Left renal cortex interstitium (tissue), 4 donors: ENCODE measurements at places on chromosomes 16 and 17.

- no peak for DNase-seq
Observed at GRCh38 chr17:35609831-35610230, 22.7 kb downstream of the AP2B1 start.

- no peak for DNase-seq
Observed at GRCh38 chr17:35148144-35148543, 527 bp downstream of the UNC45B start.

- no peak for DNase-seq
Observed at GRCh38 chr17:64214950-64215349, 48.1 kb downstream of the TEX2 start.

- no peak for DNase-seq
Observed at GRCh38 chr17:39002991-39003715, 36.0 kb upstream of the FBXO47 start.

DNA sequence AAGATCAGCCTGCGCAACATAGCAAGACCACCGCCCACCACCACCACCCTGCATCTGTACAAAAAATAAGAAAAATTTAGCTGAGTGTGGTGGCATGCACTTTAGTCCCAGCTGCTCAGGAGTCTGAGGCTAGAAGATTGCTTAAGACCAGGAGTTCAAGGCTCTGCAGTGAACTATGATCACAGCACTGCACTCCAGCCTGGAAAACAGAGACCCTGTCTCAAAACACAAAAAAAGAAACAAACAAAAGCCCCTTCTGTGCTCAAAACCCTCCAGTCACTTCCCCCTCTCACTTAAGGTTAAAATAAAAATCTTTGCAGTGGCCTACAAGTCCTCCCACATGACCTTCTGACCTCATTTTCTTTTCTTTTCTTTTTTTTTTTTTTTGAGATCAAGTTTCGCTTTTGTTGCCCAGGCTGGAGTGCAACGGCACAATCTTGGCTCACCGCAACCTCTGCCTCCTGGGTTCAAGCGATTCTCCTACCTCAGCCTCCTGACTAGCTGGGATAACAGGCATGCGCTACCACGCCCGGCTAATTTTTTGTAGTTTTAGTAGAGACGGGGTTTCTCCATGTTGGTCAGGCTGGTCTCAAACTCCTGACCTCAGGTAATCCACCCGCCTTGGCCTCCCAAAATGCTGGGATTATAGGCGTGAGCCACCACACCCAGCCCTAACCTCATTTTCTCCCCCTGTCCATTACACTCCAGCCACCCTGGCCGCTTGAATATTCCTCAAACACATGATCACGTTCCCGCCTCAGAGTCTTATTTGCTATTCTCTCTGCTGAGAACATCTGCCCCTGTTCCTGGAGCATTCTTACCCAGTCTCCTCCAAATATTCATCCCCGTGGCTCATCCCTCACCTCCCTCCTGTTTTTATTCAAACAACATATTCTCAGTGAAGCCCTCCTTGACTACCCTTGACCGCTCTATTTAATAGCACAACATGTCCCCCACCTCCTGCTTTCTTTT is 126.6 kb upstream of the MED13 start:
- DNase-seq: no peak

DNA sequence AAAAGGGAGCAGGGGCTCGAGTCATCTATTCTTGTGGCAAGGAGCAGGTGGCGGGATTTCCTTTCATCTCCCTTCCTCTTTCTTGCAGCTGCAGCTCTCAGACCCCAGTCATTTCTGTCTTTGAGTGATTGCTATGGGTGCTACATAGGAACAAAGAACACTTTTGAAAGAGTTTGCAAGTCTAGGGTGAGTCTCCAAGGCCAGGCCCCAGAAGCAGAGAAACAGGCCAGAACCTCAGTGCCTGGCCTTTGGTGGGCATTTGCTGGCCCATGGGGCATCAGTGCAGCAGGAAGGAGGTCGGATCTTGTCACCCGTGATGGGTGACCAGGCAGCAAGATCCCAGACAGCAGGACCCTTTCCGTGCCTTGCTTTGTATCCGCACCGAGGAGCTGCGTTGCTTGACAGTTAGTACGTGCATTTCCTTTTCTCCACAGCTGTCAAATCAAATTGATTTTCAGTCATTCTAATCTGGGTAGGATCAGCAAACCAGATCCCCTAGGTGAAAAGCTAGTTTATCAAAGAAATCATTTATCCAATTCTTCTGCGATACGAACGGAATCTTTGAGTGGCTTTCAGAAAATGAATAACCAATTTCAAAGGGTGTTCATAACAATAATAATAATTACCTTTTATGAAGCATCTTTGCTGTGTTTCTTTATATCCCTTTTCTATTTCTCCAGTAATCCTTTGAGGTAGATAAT is 244.6 kb upstream of the MAF start:
- no peak for DNase-seq

GRCh38 chr16:82260212-82260795 is 90.3 kb upstream of the MPHOSPH6 start:
- DNase-seq: no peak

GRCh38 chr17:9760266-9760665 is 31.1 kb downstream of the DHRS7C start:
- DNase-seq: no peak

GRCh38 chr16:89691231-89691985 is 4.9 kb downstream of the CDK10 start:
- DNase-seq: no peak

GRCh38 chr16:77721752-77722308 is 484 bp upstream of the NUDT7 start:
- DNase-seq: no peak

- DNase-seq: no peak
Observed at GRCh38 chr16:60137891-60138290, 1403.8 kb upstream of the GOT2 start.

- no peak for DNase-seq
Observed at GRCh38 chr16:69465881-69466280, 41.5 kb downstream of the CYB5B start.

- no peak for DNase-seq
Observed at GRCh38 chr16:52649870-52650269, 102.9 kb upstream of the TOX3 start.

DNA sequence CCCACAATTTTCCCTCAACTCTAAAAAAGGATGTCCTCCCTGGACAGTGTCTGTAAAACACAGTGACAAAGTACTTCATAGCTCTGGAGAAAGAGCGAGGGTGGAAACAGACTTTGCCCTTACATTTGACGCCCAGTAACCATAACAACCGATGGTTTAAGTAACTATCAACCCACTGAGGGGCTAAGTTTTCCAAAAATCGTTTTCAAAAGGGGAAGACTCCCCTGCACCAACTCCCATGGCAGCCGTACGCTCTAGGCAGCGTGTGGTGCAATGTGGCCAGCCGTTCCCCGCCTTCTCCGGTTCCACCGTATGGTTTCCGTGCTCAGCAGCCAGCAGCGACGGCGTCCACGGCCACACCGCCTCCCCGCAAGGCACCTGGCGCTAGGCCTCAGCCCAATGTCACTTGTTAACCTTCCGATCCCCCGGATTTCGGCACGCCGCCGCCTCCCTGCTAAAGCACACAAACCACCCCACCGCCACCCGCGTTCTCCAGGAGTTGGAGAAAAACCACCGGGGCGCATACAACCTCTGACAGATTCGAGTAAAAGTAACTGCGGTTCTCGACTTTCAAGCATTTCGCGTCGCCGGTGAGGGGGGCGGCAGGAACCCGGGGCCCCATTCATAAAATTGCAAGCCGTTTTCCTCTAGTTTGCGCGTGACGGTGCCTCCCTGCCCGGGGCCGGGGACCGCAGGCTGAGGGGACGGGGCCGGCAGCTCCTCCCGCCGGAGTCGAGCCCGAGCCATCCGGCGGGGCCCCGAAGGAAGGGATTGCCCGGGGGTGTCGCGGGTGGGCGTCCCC is 661 bp downstream of the TEX2 start:
- DNase-seq: no peak

DNA sequence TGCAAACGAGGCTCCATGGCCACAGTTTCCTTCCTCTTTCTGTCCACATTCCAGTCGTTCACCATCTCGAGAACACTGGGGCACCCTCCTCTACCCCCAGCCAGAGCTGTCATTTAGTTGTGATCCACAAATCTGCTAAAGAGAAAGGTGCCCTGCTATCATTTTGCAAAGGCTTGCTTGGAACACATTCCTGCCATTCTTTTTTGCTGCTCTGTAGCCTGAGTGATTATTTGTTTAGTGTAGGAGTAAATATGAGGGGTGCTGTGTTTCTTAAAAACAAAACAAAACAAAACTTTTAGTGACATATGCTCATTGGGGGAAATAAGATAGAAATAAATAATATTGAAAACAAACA is 166.7 kb downstream of the PRKCA start:
- DNase-seq: no peak

DNA sequence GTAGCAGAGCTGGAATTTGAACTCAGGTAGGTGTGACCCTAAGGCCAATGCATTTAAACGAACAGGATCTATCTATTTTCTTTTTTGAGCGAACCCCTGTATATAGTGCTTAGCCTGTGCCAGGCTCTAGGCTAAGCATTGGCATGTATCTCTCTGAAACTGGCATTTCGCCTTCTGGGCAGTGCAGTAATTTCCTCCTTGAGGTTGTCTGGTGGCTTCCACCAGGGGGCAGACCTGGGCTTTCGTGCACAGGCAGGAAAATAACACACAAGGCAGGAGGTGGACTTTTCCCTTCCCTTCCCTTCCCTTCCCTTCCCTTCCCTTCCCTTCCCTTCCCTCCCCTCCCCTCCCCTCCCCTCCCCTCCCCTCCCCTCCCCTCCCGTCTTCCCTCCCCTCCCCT is 34.4 kb upstream of the PRKCB start:
- no peak for DNase-seq

- no peak for DNase-seq
Observed at GRCh38 chr17:32516940-32517701, 30.3 kb downstream of the CDK5R1 start.

DNA sequence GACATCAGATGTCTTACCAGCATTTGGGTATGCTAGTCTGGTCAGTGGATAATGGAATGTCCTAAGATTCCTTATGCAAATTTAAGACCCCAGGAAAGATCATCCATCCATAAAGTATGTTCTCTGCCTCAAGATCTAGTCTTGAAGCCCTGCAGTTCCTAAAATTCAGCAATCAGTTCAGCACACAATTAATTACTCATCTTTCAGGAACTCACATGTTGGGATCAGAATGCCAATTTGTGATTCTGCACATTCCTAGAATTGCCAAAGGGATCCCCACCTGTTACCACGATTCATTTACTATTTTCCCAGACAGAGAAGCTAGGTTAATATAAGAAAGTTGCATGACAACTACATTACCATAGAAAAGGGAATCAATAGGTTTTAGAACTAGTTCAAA is 3.2 kb downstream of the OR2C1 start:
- DNase-seq: no peak

DNA sequence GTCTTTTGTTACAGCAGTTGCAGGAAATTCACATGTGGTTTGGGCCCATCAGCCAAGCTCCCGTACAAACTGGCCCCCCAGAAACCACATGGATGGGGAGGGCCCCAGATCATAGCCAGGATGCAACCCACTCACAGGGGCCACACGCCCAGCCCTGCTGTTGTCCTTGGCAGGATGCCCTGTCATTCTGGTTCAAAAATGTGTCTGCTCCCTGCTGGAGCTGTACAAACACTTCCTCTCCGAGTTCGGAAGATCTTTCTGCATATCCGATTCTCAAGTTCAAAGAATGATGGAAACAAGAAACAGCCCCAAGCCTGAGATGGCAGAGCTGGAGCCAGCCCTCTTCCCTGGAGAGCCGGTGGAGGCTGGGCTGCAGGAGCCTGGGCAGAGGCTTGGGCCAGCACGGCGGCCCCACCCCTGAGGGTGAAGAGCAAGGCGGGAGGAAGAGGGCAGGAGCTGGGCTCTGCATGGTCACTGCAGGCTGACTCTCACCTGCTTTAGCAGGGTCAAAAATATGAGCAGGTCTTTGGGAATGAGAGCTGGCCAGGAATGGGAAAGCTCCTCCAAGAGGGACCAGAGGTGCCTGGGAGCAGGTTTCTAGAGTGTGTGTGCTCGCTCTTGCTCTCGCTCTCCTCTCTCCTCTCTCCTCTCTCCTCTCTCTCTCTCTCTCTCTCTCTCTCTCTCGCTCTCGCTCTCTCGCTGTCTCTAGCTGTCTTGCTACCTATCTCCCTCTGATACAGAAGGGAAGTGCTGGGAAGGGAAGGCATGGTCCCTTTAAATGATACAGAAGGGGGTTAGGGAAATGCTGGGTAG is 34.7 kb upstream of the ENPP7 start:
- no peak for DNase-seq

DNA sequence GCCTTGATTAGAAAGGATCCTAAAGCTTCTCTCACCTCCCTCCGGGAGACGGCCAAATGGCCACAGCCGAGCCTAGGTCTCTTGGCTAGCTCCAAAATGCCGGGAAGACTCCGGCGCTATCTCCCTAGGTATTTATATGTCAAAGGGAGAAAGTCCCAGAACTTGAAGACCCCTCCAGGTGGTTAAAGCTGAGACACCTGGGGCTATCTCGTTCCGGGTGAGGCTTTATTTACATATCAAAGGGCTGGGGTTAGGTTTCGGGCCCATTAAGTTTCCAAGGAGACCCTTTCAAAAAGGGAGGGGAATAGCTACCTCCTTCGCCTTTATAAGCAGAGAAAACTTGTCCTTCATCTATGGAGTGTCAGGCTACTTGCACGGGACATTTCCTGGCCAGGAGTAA is 70.9 kb upstream of the KIFC3 start:
- DNase-seq: no peak

DNA sequence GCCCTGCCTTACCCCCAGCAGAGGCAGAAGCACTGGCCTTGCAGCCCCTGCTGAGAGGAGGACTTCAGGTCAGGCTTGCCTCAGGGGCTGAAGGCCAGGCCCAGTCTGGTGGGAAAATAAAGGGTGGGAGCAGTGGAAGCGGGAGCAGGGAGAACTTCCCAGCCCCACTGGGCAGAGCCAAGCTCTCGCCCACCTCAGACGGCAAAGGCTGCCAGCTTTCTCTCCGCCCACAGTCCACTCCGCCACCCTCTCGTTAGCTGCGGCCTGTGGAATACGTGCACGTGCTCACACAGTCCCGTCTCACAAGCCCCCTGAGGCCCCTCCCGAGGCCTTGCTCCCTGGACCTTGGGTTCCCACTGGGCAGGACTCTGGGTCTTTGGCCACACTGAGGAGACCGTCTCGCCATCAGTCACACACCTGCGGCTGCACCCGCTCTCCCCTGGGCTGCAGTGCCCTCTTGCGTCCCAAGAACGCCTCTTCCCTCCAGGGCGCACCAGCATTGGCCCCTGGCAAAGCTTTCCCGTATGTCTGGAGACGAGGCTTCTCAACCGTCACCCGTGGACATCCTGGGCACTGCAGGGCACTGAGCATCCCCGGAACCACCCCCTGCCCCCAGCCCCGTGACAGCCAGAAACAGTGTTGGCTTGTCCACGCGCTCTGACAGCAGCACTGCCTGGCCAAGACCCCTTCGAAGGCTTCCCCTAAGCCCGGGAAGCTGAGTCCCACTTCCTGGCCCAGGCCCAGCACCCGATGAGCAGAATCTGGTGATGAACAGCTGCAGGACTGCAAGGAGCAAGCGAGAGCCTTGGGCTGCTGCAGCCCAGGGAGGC is 8.3 kb downstream of the MRPL28 start:
- no peak for DNase-seq

GRCh38 chr16:22318690-22319358 is 21.6 kb downstream of the POLR3E start:
- DNase-seq: no peak

GRCh38 chr17:74512624-74513091 is 18.6 kb downstream of the CD300LB start:
- DNase-seq: no peak

GRCh38 chr16:66681676-66682075 is 14.9 kb downstream of the CMTM4 start:
- no peak for DNase-seq

GRCh38 chr17:37405955-37406634 is 541 bp downstream of the ACACA start:
- peak; percentile 37 for DNase-seq

- DNase-seq: no peak
Observed at GRCh38 chr16:88458039-88458772, 5.1 kb downstream of the ZFPM1 start.

GRCh38 chr17:79188048-79188447 is 113.4 kb downstream of the ENGASE start:
- no peak for DNase-seq
